Erythroblast (primary cell): ENCODE measurements at places on chromosomes 1 and 21.
A peak's percentile ranks its signal among the peaks of the same experiment; 100 is the strongest.

DNA sequence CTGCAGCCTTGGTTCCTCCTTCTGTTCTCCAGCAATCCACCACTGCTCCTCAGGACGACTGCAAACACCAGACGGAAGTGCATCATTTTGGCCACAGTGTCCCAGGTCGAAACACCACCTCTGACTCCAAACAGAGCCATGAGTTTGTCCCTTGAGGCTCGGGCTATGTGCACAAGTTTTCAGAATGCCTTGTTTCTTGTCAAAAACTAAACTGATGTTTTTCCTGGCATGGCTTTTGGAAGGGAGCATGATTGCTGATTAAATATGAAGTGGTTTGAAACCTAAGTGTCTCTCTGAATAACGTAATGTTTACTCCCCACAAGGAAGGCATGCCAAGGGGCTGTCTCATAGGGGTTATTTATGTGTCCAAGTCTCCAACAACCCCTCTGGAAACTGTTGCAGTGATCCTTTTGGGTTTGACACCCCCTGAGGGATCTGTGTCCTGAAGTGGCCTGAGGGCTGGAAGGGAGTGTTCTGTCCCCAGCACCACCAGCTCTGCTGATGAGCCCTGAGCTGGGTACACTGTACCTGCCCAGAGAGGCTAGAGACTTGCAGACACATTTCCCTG lies 132.7 kb downstream of the PLPP3 start:
- DNase-seq: no peak

DNA sequence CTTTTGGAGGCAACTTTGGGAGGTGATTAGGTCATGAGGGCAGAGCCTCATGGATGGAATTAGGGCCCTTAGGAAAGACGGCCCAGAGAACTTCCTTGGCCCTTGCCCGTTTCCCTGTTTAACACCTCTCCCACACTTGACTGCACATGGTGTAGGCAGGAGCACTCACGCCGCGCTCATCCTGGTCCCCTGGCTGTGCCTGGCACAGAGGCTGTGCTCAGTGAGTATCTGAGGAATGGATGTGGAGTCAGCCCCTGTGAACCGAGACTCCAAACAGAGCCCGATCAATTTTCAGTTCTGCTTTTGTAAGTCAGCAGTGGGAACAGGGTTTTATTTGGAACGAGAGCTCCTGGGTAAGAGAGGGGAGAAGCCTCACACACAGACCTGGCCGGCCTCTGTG lies 29.8 kb upstream of the ETV3 start:
- DNase-seq: no peak

DNA sequence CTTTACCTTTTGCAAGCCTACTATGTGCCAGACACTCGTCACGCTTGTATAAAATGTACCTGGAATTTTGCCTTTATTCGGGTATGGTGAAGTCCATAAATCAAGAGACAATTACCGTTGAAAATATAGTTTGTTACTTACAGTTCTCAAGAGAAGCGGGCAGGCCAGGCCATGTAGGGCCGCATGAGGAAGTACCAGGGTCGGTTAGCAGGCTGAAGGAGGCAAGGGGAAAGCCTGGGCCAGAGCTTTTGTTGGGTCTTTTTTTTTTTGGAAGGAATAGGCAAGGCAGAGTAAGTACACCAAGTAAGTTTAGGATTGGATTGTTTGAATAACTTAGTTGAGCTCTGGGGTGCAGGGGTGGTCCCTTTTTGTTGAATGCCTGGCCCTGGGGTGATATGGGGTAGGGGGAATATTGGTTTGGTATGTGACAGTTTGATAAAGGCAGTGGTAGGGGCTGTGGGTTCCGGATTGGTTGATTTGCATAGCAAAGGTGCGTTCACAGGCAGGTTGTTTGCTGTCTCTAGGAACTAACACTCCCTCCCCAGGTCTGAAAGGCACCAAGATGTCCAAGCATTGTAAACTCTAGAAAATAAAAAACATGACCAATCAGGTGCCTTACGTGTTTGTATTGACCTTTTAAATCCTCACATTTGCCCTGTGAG lies 80.7 kb downstream of the KAZN start:
- no peak for DNase-seq

DNA sequence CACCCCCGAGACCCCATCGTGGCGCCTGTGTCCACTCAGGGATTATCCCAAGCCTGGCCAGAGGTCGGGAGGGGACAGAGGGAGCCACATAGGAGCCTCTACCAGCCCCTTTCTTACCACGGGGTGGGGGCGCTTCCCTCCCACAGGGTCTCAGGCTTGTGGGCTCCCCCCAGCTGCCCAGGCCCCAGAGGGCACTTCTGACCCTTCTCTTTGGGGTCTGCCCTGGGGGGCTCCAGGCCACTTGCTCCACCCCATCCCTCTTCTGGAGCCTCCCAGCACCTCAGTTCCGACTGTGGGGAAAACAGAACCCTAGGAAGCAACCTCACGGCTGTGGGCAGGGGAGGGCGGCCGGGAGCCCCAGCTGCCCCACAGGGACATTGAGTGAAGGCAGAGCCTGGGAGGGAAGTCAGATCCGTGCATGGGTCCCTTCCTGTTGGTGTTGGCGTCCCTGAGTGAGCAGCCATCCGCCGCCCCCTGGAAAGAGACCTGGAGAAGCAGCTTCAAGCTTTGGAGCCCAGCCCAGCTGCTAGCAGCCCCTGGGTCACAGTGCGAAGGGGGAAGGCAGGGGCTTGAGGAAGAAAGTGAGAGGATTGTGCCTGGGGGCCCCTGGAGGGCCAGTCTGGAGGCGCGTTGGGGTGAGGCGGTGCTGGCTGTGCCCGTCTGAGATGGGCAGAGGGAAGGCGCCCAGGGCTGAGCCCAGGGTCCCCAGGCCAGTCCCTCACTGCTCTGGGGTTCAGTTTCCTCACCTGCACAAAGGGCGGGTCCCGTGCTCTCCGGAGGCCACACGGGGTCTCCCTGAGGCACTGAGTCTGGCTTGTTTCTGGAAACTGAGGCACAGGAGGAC lies 22.1 kb downstream of the RRP1 start:
- no peak for DNase-seq

DNA sequence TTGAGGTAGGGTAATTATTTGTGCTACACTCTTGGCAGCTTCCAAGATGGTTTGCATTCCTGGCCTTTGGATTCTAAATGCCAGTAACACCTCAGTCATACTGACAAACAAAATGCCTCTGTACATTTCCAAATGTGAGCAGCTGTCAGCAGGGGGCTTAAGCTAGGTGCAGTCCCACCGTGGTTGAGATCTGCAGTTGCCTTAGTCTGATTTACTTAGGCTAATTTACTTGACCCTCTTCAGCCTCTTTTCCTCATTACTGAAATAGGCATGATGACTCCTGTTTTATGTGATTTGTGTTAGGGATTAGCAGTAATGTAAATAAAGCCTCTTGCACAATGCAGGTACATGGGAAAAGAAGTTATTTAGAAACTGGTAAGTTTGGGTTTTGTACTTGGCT lies 13.5 kb upstream of the SPATA1 start:
- no peak for DNase-seq

- DNase-seq: no peak
Measured at GRCh38 chr21:31408301-31409088, 64.4 kb upstream of the TIAM1 start.

DNA sequence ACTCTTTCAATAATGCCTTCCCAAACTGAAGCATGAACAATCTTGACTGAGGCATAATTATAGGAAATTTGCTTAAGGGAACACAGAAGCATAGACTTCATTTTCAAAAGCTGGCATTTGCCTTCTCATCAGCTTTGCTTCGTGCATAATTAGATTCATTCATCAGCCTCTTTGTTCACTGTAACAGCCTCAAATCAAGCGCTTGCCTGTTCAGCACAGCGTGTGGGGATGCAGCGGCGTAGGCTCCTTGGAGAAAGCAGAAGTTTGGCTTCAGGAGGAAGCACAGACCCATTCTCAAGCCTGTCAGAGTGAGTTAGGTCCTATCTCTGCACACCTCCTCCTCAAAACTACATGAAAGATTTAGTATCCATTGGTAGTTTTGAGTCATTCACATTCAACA lies 246.4 kb upstream of the MAP1LC3C start:
- DNase-seq: no peak

- DNase-seq: peak; percentile 75
Measured at GRCh38 chr1:42756956-42757891, 9.6 kb downstream of the P3H1 start.

DNA sequence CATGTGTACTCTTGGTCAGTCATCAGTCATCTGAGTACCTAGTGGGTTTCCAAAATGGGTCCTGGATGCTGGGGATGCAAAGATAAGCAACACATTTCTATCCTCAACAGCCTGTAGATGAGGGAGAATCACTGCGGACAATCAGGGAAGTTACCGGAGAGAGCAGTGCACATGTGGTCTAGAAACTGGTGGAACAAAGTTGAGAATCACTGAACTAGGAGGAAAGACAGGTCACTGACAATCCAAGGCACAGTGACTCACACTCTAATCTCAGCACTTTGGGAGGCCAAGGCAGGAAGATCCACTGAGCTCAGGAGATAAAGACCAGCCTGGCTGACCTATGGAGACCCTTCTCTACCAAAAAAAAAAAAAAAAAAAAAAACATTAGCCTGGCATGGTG lies 31.4 kb upstream of the LGALS8 start:
- DNase-seq: no peak

GRCh38 chr1:200922406-200922805 lies 27.7 kb downstream of the INAVA start:
- DNase-seq: no peak

- no peak for DNase-seq
Measured at GRCh38 chr1:246730839-246731238, 6.6 kb downstream of the SCCPDH start.

DNA sequence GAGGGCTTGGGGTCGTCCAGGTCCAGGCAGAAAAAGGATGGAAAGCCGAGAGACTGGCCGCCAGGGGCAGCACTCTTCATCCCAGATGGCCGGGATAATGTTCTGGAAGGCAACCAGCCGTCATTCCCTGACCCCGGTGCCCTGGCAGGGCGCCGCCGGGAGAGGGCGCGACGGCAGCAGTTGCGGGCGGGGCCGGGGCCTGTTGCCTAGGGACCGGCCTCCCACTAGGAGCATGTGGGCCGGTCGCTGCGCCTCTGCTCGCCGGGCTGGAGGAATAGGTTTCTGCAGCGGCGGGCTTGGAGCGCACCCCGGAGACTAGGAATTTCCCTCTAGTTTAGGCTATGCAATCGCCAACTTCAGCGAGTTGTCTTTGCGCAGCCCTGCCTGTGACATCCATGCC lies 11.0 kb downstream of the DMRTB1 start:
- DNase-seq: peak; percentile 32

GRCh38 chr1:2091611-2092604 lies 41.7 kb downstream of the PRKCZ start:
- peak; percentile 62 for DNase-seq

DNA sequence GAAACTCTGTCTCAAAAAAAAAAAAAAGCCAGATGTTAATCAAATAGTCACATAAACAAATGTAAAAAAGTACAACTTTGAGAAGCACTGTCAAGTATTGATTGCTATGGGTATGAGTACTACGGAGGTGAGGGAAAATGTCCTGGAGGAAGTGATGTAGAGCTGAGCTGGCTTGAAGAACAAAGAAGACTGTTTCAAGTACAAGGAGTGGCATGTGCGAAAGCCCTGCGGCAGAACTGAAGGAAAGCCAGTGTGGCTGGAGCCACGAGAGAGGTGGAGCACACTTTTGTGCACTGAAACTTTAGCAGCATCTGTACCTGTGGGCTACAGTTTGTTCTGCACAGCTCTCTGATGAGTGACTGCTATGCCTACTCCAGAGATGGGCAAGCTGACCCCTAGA lies 5.4 kb upstream of the RPS6KA1 start:
- no peak for DNase-seq

DNA sequence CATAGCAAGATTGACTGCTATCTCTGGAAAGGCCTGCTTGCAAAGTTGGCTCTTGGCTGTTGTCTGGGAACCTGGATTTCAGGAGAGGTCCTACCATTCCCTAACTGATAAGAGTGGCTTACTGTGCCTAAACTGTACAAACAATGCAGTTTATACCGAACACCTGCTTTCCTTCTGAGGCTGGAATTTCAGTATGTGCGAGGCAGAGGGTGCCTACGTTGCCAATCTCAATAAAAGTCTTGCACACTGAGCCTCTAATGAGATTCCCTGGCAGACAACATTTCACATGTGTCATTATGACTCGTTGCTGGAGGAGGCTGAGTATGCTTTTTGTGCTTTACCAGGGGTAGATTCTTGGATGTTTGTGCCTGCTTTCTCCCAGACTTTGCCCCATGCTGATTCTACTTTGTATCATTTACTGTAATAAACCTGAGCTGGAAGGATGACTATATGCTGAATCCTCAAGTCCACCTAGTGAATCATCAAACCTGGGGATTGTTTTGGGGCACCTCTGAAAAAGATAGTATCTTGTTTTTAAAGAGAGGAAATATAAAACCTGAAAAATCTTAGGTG lies 58.9 kb upstream of the GNG4 start:
- DNase-seq: peak; percentile 37

DNA sequence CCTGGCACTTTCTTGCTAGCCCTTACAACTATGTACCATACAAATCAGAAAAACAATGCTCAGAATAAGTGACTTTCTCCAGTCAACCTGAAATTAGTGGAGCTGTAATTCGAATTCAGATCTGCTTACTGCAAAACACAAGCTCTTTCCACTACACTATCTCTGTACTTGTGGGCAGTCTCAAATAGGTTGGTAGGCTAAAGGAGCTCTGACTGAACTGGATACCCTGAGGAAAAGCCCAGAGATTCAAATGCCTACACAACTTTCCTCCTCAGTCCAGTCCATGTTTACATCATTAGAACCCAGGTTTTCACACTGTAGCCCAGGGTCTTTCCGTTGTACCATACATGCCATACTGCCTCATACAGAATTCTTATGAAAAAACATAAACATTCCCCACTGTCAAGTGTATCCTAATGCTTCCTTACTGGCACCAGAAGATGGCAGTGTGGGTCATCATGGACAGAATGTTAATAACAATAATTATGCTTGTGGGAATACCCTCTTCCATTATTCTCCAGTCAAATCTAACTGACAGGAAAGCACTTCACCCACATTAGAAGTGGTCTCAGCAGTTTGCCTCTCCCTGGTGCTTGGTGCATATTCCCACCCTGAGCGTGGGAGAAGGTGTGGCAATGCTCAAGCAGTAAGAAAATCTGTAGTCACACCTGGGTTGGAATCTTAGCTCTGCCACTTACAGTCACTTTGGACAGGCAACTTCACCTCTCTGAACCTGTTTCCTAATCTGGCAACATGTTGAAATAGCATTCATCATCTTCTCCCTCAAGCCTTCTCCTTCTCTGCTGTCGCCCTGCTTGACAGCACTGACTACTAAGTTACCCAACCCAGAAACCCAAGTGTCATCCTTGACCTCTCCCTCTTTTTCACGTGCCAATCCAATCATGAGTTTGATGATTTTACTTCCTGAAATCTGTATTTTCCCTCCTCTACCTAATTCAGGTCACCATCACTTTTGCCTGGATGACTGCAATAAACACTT lies 14.4 kb upstream of the ZFYVE9 start:
- DNase-seq: peak; percentile 25

- no peak for DNase-seq
Measured at GRCh38 chr1:161928056-161928455, 95.6 kb downstream of the OLFML2B start.

DNA sequence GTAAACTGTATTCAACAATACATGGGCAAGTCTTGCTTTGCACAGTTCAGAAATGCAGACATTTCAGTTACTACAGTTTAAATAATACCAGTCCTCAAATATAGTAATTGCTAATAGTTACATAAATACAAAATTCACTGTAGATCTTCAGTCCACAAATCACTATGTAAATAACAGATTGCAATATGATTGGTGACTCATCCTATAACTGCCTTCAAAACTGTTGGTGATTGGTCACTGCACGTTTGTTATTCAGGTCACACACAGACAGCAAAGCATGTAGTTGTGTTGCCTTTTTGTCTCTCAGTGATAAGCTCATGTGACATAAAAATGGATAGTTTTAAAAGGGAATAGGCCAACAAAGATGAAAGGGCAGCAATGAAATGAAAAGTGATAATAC lies 186.5 kb upstream of the CTTNBP2NL start:
- no peak for DNase-seq

GRCh38 chr21:33360881-33361602 lies 36.3 kb downstream of the IFNAR1 start:
- DNase-seq: peak; percentile 83
